ENCODE measurements at places on chromosomes 1 and 21. TPM values are rescaled to one million over a fixed set of nuclear protein-coding genes. Genes with fewer than 3 reads are reported as not detected.
A peak's percentile ranks its signal among the peaks of the same experiment; 100 is the strongest.

DNA sequence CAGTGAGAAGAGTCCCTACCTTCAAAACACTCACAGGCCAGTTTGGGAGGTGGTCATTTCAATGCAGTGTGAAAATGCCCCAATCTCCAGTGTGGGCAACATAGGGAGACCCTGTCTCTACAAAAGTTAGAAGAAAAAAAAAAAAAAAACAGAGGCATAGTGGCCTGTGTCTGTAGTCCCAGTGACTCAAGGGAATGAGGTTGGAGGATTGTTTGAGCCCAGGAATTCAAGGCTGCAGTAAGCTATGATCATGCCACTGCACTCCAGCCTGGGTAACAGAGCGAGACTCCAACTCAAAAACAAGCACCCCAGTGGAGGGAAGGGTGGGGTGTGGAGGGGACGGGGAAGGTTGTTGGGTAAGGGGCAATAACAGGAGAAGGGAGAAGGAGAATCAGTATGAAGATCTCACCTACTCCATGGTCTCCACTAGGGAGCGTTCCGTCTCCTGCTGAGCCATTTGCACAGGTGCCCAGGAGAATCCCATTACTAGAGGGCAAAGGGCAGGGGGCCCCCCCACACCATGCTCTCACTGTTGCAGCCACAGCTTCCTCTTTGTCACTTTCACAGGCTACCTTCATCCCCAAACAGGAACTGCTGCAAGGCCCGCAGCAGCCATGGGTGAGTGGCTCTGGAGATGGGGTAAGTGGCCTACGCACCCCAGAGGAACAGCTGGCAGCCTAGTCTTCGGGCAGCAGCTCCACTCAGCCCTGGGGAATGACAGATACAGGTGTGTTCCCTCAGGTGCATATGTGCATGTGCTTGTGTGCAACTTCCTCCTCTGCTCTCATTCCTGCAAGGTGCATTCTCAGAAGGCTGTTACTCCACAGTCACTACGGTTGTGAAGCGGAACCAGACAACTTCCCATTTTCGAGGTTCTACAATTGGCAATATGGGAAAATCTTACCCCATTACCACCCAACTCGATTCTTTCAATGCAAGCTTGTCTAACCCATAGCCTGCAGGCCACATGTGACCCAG is 87.9 kb upstream of the LYST start:
- H3K27me3 ChIP-seq, result no peaks in the 10 kb centered on the region
- H3K4me3 ChIP-seq, result no peak overlapping the region
- H3K4me1 ChIP-seq, result no peaks in the 10 kb centered on the region
- H3K36me3 ChIP-seq, result no peaks in the 10 kb centered on the region
- no peak overlapping the region for H3K27ac ChIP-seq

DNA sequence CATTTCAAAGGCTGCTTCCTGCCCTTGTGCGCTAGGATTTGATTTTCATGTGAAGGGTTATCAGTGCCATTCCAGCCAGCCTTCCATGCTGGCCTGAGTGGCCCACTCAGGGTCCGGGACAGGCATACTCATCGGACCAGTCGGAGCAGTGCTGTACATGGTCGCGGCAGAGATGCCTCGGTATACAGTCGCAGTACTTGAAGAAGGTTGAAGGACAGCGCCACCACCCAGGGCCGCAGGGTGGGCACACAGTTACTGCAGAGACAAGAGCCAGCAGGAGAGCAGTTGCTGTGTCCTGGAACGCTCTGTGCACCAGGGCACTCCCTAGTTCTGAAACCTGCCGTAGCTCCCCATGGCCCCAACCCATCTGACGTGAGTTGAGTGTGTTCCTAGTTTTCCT is 9.1 kb downstream of the LDLRAD1 start:
- H3K36me3 ChIP-seq, result no peaks in the 10 kb centered on the region
- H3K4me3 ChIP-seq, result no peak overlapping the region
- H3K27ac ChIP-seq, result no peak overlapping the region
- peak; percentile 47 for DNase-seq

- no peak for DNase-seq
- H3K4me1 ChIP-seq, result no peaks in the 10 kb centered on the region
- H3K4me3 ChIP-seq, result no peak overlapping the region
- H3K27ac ChIP-seq, result no peak overlapping the region
Observed at GRCh38 chr1:226128487-226129075, 58.0 kb downstream of the ACBD3 start.

DNA sequence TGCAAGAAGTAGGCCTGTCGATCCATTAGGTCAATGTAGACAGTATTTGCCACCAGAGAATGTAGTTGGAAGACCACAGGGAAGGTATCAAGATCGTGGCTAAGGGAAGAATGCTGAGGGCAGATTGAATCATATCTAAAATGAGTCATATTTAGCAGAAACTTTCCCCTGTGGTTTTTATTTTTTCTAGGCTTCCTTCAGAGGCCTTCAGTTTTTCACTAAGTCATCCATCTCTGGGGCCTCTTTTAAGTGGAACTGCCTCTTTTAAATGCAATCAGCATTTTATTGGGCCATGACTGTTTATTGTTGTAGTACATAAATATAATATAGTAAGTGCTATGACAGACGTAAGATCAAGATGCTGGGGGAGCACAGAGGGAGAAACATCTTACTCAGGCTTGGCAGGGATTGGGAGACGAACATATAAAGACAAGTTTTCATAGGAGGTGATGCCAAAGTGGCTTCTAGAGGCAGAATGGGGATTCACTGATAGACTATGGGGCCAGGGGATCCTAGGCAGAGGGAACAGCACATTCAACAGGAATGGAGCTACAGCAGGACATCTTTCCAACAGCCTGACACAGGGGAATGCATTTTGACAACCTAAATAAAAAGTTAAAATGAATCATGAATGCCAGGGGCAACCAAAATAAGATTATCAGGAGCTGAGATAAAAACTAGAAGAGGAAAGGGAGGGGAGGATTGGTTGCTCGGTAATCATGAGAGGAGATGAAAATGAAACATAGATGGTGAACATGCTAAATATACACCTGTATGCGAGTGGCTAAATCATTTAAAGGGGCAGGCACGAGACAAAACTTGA is 20.1 kb downstream of the UBE2U start:
- no peaks in the 10 kb centered on the region for H3K27me3 ChIP-seq
- no peak overlapping the region for H3K27ac ChIP-seq
- H3K4me3 ChIP-seq, result no peak overlapping the region

GRCh38 chr1:64515427-64515826 is 45.5 kb downstream of the CACHD1 start:
- peak; percentile 67 for DNase-seq
- no peaks in the 10 kb centered on the region for H3K27me3 ChIP-seq
- H3K36me3 ChIP-seq, result no peaks in the 10 kb centered on the region
- no peak overlapping the region for H3K4me3 ChIP-seq

GRCh38 chr1:64598100-64598571 is 128.2 kb downstream of the CACHD1 start:
- H3K36me3 ChIP-seq, result no peaks in the 10 kb centered on the region
- no peaks in the 10 kb centered on the region for H3K4me1 ChIP-seq
- no peak for DNase-seq
- no peaks in the 10 kb centered on the region for H3K27me3 ChIP-seq
- H3K4me3 ChIP-seq, result no peak overlapping the region
- H3K27ac ChIP-seq, result no peak overlapping the region

TTC24 gene
- not detected for total RNA-seq

ATP1B1 gene
- total RNA-seq, result 200 TPM

MAP3K7CL gene
- 1.7 TPM for total RNA-seq

Measured in right atrium auricular region (tissue), 2 donors.